Dermis lymphatic vessel endothelial cell (primary cell): ENCODE measurements at places on chromosomes 5 and 9. TPM values are rescaled to one million over a fixed set of nuclear protein-coding genes. Genes with fewer than 3 reads are reported as not detected.

The HTR4 gene
- not detected in 2 replicates for total RNA-seq

The PCDHB15 gene
- 0.43 and 0.86 TPM in 2 replicates for total RNA-seq

The ATP10B gene
- under 0.01 and 0.09 TPM in 2 replicates for total RNA-seq

The ORM2 gene
- not detected in 2 replicates for total RNA-seq

The ST8SIA4 gene
- 6.9 and 9.4 TPM in 2 replicates for total RNA-seq

The TRIM7 gene
- 1.7 and 1.8 TPM in 2 replicates for total RNA-seq

The QRFP gene
- not detected in 2 replicates for total RNA-seq

The HMMR gene
- total RNA-seq, result 4.7 and 6.0 TPM in 2 replicates

The IFNA13 gene
- total RNA-seq, result not detected in 2 replicates

The MARCOL gene
- not detected in 2 replicates for total RNA-seq

The BAAT gene
- total RNA-seq, result under 0.01 TPM in 1 of 2 replicates, not detected in the other

The PDE8B gene
- under 0.01 and 0.11 TPM in 2 replicates for total RNA-seq

The EFNA5 gene
- 137 and 184 TPM in 2 replicates for total RNA-seq

The KCNT1 gene
- total RNA-seq, result not detected in 2 replicates

The TMEM232 gene
- total RNA-seq, result 0.87 and 1.0 TPM in 2 replicates

The C5orf46 gene
- not detected in 2 replicates for total RNA-seq

The DMRT3 gene
- not detected in 2 replicates for total RNA-seq

The ZNG1E gene
- total RNA-seq, result 17.2 and 32.1 TPM in 2 replicates

The TOR1B gene
- total RNA-seq, result 22.3 and 25.5 TPM in 2 replicates

The TMEM252 gene
- 0.11 TPM in 1 of 2 replicates, not detected in the other for total RNA-seq

The SMIM33 gene
- not detected in 2 replicates for total RNA-seq

The CCNJL gene
- total RNA-seq, result 4.0 and 6.6 TPM in 2 replicates

The CRAT gene
- total RNA-seq, result 25.4 and 25.8 TPM in 2 replicates

The PROB1 gene
- total RNA-seq, result 3.7 and 4.1 TPM in 2 replicates

The IGFBPL1 gene
- total RNA-seq, result not detected in 2 replicates

The PCDHGA8 gene
- total RNA-seq, result 0.54 and 1.5 TPM in 2 replicates

The GRXCR2 gene
- not detected in 2 replicates for total RNA-seq

The C1QTNF2 gene
- under 0.01 and 0.11 TPM in 2 replicates for total RNA-seq

The ZNF366 gene
- 0.11 and 0.17 TPM in 2 replicates for total RNA-seq

The GARIN3 gene
- total RNA-seq, result not detected in 2 replicates

The SHLD3 gene
- 3.3 and 3.8 TPM in 2 replicates for total RNA-seq
